Colonic mucosa (tissue), 4 donors: ENCODE measurements at places on chromosomes 1 and 21.
A peak's percentile ranks its signal among the peaks of the same experiment; 100 is the strongest.

DNA sequence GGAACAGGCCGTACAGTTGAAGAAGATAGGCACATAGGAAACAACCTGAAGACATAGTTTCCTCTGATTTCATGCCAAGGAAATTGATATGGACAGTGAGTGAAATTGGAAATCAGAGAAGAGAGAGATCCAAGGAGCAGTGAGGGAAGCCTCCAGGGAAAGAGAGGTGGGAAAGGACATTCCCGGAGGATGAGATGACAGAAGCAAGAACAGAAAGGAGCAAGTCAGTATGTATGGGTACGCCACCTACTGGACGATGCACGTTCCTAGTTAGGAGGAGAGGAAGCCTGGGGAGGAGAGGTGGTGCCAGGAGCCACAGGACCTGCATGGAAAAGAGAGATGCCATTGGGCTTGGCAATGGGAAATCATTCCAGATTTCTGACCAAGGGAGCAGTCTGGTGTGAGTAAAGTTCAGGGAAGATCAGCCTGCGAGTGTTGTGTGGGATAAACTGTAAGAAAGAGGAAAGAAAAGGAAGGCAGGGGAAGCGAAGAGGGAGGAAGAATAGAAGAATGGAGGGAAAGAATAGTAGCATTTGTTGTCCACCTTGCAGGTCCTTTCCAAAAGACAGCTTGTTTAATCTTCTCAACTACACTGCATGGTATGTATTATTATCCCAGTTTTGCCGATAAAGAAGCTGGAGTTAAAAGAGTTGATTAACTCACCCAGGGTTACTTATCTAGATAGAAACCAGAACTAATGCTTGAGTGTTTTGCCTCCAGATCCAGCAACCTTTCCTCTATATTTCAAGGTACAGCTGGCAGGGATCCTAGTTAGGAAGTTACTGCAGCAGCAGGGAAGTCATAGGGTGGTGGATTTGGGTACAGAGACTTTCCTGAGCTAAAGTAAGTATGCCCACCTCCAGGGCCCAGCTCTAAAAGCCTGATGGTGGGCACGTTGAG is 27.4 kb downstream of the C1orf116 start:
- DNase-seq, result peak; percentile 78

- DNase-seq, result no peak
Measured at GRCh38 chr1:168320800-168321450, 40.2 kb downstream of the TBX19 start.

DNA sequence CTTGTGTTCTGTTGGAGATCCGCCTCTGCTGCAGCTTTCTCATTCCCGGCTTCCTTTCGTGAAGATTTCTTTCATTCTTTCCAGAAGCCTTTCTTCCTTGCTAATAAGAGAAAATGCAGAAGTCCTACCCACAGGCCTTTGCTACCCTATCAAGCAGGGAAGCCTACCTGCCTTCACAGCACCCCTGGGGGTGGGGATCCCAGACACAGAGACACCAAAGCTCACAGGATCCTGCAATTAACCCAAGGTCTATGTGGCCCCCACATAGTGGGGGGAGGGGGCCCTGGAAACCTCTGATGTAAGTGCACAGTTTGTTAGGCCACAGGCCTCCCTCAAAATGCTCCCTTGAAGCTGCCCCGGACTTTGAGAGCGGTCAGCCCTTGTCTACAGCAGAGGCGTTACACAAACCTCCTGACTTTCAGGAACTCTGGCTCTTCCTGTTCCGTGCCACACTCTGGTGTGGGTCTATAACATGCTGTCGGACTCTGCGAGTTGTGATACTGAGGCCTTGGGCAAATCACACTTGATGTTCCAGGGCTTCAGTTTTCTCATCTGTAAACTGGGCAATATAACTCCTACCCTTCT is 31.2 kb downstream of the NKAIN1 start:
- DNase-seq, result no peak

DNA sequence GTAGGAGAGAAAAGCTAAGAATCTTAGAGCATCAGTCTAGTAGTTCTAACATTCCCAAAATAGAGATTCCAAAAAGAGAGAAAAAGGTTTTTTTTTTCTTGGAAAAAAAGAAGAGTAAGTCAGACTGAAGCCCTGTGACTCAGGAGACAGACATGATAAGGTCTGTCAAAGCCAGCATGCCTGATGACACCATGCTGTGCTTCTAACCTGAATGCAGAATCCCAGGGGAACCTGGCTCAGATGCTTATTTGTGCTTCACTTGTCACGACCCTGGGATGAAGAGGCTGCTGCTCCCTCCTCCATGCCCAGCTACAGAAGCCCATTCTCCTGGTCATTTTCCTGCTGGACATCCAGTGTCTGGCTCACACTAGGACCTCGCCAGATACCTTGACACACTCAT is 44.3 kb downstream of the ERICH3 start:
- DNase-seq, result no peak

DNA sequence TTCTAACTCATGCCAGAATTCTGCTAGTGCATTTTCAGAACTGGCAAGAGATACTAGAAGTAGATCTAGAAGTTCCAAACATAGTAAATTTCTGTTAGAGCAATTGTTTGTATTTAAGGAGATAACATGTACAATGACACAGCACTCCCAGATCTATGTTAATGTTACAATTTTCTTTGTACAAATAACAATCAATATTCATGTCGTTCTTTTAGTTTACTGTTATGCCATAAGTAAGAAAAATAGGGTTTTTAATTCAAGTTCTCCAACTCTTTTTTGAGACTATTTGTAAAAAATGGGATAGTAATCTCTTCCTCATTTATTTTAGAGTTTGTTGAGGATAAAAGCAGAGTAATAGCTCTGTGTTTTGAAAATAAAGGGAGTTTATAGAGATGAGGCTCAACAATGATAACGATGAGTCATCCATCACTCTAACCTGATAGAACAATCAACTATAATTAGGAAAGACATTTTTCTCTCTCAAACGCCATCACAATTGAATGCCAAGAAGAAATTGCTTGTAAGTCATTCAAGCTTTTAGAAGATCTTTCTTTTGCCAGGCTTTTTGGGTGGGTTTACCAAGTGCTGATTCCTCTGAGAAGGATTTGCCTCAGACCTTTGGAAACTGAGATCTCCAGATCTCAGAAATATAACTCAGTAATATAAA is 638 bp downstream of the CD84 start:
- DNase-seq, result no peak

- no peak for DNase-seq
Measured at GRCh38 chr1:167455786-167456446, 62.4 kb downstream of the CD247 start.

GRCh38 chr1:172390301-172390682 is 30.2 kb upstream of the C1orf105 start:
- no peak for DNase-seq

- no peak for DNase-seq
Measured at GRCh38 chr1:22347854-22348760, 103.5 kb upstream of the ZBTB40 start.

- DNase-seq, result no peak
Measured at GRCh38 chr1:77047978-77048614, 171.1 kb downstream of the PIGK start.

GRCh38 chr1:210445485-210445884 is 116.8 kb downstream of the HHAT start:
- DNase-seq, result no peak

GRCh38 chr1:207828485-207829158 is 76.8 kb downstream of the CD46 start:
- peak; percentile 87 for DNase-seq

- DNase-seq, result no peak
Measured at GRCh38 chr1:109714661-109715372, 2.8 kb downstream of the GSTM5 start.

GRCh38 chr1:51320967-51321923 is 9.1 kb downstream of the TTC39A start:
- DNase-seq, result peak; percentile 55

DNA sequence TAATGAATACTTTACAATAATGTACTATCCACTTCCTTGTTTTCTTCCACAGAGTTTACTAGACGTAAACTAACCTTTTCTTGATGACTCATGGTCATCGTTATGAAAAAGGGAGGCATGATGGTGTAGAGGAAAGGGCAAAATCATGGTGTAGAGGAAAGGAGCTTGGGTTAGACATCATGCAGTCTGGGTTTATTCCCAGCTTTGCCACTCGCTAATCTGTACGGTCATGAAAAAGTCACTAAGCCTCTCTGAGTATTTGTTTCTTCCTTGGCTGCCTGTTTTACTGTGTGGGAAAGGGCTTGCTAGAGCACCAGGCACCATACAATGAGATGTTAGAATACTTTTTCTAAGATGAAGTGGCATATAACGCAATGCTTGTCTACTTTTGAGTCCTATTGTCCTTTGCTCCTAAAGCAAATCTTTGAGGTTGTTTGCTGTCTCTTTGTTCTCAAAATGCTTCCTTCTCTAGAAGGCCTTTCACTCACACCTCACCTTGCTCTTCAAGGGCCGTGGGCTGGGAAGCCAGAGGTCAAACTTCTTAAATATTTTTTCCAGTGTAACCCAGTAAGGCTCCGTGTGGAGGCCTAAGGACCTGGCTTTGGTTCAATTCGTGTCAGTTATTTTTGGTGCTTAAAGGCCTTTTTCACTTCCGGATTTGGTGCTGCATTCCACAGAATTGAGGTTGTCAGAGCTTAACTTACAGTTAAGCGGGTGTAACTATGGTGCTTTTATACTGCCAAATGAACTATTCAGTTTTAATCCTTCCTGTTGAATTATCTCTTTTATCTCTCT is 9.9 kb upstream of the ETV3 start:
- DNase-seq, result no peak

DNA sequence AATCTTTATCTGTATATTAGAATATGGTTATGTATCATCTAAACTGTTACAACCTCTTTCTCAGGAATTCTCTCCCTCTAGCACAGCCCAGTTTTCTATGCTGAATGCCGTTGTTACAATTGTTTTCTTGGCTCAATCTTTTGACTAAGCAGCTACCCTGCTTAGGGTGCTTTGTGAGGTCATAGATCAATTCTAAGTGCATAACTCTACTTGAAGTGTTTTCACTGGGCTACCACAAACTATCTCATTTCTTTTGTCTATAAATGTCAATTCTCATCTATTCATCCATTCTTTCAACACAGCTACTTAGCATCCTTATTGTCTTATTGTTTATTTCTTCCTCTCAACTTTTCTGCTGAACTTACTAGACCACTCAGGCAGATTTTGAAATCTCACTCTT is 77.1 kb downstream of the CEP350 start:
- DNase-seq, result no peak

- DNase-seq, result no peak
Measured at GRCh38 chr1:41175546-41175945, 66.6 kb downstream of the SCMH1 start.

- no peak for DNase-seq
Measured at GRCh38 chr1:227767401-227768124, 32.3 kb downstream of the SNAP47 start.

- no peak for DNase-seq
Measured at GRCh38 chr1:204142032-204142974, 9.5 kb downstream of the ETNK2 start.

DNA sequence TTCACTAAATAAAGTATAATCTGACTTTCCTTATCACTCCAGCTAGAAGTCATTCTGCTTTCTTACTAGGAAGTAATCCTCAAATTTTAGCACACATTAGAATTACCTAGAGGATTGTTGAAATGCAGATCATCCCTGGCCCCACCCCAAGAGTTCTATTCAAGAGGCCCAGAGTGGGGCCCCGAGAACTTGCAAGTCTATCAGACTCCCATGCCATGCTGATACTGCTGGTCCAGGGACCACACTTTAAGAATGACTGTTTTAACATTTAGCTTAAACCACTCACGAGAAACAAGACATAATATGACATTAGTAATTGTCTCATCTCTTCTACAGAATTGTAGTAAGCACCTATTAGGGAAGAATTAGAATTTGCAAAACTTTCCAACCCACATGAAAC is 7.7 kb upstream of the SYNJ1 start:
- DNase-seq, result no peak

DNA sequence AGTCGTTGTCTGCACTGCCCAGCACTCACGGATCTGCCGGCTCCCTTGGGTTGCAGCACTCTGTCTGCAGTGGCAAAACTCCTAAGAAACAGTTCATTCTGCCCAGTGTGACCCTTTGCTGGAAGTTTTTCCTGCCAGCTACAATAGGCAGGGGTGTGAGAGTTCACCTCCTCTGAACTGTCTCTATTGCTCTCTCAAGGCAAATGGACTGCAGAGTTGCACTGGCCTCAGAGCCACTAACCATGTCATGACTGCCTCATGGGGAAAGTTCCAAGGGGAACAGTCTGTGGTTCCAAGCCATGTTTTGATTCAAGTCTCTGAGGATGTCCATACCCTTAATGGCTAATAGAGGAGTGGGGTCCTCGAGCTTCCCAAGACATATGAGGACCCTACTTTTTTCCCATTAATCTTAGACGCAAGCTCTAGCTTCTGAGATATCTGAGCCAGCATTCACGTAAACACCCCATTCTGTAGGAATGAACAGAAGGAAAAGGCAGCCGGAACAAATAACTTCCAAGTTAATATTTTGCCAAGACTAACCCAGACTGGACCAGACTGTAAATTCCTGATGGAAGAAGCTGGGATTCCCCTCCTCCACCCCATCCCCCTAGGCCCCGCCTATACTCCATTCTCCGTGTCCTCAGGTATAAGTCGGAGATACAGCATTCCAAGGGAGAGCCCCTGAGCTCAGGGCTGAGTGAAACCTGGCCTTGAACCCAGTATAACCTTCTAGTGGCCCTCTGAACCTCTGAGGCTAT is 93.8 kb upstream of the AKT3 start:
- no peak for DNase-seq

GRCh38 chr1:65538086-65538485 is 117.6 kb downstream of the LEPR start:
- no peak for DNase-seq

- no peak for DNase-seq
Measured at GRCh38 chr1:35763201-35763600, 6.6 kb downstream of the CLSPN start.
